CD4-positive, alpha-beta T cell treated with Interferon alpha-2 for 1 hour (primary cell): ENCODE measurements at places on chromosomes 6 and 20.

DNA sequence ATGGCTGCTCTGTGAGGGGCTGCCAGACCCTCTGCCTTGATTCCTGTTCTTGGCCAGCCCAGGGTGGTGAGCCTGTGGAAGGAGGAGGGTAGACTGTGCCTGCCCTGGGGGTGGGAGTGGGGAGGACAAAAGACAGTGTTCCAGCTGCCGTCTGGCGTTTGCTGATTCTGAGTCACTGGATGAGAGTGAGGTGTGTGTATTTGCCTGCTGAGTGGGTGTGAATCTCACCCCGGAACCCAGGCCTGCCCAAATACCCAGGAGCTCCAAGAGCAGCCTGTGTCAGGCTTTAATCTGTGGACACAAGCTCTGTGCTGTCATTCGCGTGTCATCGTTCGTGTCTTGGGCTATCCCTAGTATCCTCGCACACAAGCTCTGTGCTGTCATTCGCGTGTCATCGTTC is 2.6 kb upstream of the LKAAEAR1 start:
- no peak for DNase-seq

DNA sequence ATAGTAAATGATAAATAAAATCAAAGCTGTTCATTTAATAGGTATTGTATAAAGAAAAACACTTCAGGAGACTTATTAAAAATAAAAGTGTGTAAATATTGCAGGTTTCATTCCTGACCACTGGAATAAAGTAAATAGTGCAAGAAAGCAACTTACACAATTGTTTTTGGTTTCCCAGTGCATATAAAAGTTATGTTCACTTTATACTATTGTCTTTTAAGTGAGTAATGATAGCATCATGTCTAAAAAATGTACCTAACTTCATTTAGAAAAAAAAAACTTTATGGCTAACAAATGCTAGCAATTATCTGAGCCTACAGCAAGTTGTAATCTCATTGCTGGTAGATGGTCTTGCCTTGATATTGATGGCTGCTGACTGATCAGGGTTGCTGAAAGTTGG is 726.6 kb upstream of the POU3F2 start:
- DNase-seq: no peak

GRCh38 chr20:12327205-12327604 is 409.5 kb downstream of the BTBD3 start:
- no peak for DNase-seq

DNA sequence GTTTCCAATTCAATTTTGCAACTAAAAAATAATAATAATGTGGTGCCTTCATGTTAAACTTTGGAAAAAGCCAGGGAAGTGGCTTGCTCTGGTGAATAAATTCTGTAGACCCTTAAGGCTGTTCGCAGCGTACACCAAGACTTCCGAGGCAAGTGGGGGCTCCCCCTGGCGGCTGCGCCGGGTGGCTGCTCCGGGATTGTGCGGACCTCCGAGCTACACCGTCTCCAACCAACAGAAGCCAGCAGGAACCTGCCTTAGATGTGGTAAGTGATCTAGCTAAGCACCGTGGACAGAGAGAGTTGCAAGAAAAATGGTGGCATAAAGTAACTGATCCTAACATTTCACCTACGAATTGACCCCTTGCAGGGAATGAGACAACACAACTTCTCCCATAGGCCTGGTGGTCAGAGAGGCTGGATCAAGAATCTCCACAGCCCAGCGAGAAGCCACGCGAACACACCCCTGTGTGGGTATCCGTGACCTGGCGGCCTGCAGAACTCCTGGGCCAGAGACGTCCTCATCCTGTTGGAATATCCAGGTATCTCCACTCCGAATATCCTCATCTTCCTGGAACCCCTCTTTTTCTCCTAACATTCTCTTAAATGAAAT is 69.6 kb downstream of the TBXT start:
- peak; percentile 8 for DNase-seq

DNA sequence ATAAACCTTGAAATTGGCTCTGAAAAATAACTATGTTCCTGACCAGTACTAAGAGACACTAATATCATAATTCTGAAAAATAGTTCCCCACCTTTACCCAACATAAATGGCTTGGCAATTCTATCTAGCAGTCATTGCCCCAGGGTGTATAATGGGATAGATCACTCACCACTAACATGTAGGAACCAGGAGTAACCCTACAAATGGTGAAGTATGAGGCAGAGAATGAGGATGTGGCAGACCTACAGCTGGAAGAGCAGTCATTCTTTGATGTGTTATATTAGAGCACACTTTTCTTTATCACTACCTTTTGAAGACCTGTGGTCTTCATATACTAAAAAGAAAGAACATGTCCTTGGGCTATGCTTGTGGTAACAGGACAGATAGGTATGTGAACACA is 136.5 kb upstream of the SYNDIG1 start:
- DNase-seq: no peak

GRCh38 chr6:125974214-125974866 is 12.0 kb upstream of the TRMT11 start:
- no peak for DNase-seq

DNA sequence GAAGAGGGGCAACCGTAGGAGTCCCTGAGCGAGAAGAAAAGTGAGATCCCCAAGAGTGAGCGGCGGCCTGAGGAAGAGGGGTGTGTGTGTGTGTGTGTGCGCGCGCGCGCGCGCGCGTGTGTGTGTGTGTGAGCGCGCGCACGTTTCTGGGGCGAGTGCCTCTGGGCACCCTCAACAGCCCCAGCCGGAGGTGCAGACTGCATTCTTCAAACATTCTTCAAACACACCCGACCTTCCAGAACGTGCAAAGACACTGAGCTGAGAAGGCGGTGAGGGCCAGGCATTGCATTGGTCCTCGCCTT is 76.2 kb upstream of the FOXP4 start:
- DNase-seq: no peak

GRCh38 chr6:31086788-31087440 is 25.5 kb downstream of the C6orf15 start:
- no peak for DNase-seq
